Tongue (tissue), 3 donors: ENCODE measurements at places on chromosomes 6 and 20. TPM values are rescaled to one million over a fixed set of nuclear protein-coding genes. Genes with fewer than 3 reads are reported as not detected.

AURKA gene
- 8.8 TPM for total RNA-seq

VPS16 gene
- total RNA-seq: 33.0 TPM

CLPSL1 gene
- not detected for total RNA-seq

CLVS2 gene
- total RNA-seq: 0.10 TPM

ZNF337 gene
- total RNA-seq: 26.2 TPM

SLC35D3 gene
- total RNA-seq: not detected

COL9A3 gene
- total RNA-seq: 28.1 TPM

LY6G6D gene
- not detected for total RNA-seq

EPHA7 gene
- 5.6 TPM for total RNA-seq
